ENCODE measurements at places on chromosomes 12 and 14. TPM values are rescaled to one million over a fixed set of nuclear protein-coding genes. Genes with fewer than 3 reads are reported as not detected.

Gene SCARB1
- 2.4 TPM for polyA plus RNA-seq

Gene TAS2R20
- polyA plus RNA-seq = not detected

Gene SLC35E3
- polyA plus RNA-seq = 13.5 TPM

Gene FRMD6
- polyA plus RNA-seq = 7.0 TPM

Gene TUBA1A
- 206 TPM for polyA plus RNA-seq

Gene PTPRO
- 0.22 TPM for polyA plus RNA-seq

Measured in immature natural killer cell (primary cell).